Choroid plexus epithelial cell (primary cell): ENCODE measurements at places on chromosomes 1 and 21.

DNA sequence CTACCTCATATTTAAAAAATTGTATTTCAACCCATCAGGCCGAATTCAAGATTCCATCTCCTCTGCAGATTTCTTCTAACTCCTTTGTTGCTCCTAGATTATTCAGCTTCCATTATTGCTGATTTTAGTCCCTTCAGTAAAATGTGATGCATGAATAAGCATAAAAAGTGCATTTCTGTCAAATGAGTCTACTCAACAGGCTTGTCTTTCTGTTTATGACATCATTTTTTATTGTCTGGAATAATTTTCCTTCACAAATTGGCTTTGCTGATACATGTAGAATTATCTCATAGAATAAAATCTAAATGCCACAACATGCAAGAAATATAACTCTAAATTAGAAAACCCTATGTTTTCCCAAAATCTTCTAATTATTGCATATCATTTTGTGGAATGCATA, 1.6 kb upstream of the OR2M5 start:
- no peak for DNase-seq

GRCh38 chr1:54668567-54668966, 27.0 kb downstream of the MROH7 start:
- no peak for DNase-seq

- DNase-seq: peak; percentile 93
Measured at GRCh38 chr21:14603202-14603601, 57.1 kb upstream of the SAMSN1 start.

DNA sequence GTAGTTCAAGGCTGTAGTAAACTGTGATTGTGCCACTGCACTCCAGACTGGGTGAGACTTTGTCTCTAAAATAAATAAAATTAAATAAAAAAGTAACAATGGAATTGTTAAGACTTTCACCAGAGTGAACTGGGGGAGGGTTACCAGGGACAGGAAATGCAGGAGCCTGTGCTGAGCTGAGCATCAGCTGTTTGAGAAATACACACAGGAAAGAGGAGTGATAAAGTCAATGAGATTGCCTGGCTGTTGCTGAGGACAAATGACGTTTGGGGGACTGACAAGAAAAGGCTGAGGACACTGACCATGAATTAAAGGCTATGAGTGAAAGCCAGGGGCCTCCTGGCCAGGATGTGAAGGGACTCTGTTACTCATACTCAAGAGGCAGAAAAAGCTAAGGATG, 226.3 kb downstream of the SETD4 start:
- DNase-seq: no peak

GRCh38 chr1:91777630-91778300, 108.2 kb downstream of the TGFBR3 start:
- no peak for DNase-seq

DNA sequence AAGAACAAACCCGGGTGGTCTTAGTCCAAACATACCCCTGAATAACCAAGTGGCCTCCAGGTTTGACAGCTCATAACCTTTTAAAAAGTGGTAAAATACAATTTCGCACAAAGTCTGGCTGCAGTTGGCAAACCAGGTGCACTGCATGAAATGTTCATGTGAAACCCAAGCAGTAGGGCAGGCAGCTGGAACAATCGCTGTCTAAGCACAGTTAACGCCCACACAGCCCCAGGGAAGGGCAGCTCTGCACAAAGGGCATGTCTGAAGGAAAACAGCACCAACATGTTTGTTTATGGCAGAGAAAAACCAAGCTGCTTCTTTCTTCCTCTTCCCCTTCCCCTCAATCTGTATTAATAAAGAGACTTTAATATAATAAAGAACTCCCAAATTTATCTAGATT, 49.5 kb downstream of the KIAA1614 start:
- peak; percentile 24 for DNase-seq

DNA sequence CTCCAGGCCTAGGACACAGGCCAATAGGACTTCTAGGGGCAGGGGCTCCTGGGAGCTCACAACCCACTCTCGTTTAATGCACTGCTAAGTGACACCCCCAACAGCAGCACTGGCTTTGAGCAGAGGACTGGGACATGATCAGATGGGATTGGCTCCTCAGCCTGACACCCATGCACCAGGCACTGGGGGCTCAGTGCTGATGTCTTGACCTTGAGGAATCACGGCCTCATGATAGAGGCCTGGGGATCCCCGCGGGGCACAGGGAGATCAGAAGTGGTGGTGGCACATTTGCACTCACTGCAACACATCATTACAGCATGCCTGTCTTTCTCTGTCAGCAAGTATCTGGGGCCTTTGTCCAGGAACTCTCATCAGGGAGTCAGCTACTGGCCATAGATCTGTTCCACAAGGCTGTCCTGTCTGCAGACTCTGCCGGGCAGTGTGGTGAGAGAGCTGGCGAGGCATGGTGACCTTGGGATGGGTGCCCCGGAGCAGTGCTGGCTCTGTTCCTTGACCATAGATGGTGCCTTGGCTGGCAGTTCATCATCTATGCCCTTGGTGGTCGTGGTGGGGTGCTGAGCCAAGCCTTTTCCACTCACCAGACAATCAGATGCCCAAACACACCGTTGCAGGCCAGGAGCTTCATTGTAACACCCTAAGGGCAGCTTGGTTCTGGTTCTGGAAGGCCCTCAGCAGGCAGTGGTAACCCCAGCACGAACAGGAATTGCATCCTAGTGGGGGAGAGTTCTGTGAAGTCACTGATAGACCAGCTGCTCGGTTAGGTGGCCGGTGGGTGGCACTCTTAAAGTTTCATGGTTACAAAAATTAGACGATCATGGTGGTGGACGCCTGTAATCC, 22.2 kb upstream of the PARP1 start:
- no peak for DNase-seq

- DNase-seq: no peak
Measured at GRCh38 chr21:31755027-31755426, 23.1 kb upstream of the SCAF4 start.

DNA sequence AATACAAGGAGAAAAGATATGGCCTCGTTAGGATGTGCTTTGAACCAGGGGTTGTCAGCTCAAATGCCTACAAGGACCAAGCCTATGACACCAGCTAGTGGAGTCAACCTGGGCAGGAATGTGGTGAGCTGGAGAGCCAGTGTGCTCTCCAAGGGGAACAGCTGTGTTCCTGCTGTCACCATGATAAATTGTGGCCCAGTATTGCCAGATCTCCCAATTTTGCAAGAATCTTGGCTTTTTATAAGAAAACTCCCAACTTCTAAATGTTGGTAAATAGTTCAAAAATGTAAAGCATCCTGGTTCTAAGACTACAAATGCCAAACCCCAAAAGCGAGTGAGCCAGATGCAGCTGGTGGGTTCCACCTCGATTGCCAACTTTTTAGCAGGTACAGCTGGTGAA, 391.1 kb downstream of the PLPP3 start:
- no peak for DNase-seq

- DNase-seq: peak; percentile 41
Measured at GRCh38 chr1:220007438-220007837, 38.9 kb downstream of the EPRS1 start.

DNA sequence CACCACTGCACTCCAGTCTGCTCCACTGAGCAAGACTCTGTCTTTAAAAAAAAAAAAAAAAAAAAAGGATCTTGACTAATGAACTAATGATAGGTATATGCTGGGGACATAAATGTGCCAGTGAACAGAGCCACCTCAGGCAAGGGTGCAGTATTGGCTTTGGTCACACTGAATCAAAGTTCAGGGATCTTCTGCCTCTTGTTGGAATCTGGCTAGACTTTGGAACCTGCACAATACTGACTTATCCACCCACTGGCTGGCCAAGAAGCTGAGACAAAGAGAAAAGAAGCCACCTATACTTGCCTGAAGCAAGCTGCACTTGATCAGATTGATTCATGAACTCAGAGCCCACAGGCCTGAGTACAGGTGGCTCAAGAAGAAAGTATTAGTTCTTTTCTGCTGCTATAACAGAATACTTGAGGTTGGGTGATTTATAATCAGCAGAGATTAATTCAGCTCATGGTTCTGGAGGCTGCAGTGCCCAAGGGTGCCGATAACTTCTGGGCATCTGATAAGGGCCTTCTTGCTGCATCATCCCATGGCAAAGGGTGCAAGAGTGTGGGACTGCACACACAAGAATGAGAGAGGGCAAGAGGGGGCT, 172.0 kb downstream of the FGGY start:
- DNase-seq: no peak

GRCh38 chr1:75954586-75954985, 22.4 kb upstream of the ASB17 start:
- DNase-seq: peak; percentile 37

DNA sequence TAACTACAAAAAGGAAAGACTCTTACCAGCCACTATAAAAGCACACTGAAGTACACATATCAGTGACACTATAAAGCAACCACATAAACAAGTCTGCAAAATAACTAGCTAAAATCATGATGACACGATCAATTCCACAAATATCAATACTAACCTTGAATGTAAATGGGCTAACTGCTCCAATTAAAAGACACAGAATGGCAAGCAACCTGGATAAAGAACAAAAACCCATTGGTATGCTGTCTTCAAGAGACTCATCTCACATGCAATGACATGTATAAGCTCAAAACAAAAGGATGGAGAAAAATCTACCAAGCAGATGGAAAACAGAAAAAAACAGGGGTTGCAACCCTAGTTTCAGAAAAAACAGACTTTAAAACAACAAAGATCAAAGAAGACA, 59.7 kb upstream of the LYPLAL1 start:
- DNase-seq: no peak

- peak; percentile 40 for DNase-seq
Measured at GRCh38 chr1:201585093-201585483, 46.2 kb downstream of the NAV1 start.

GRCh38 chr21:34936371-34936789, 112.7 kb downstream of the RUNX1 start:
- peak; percentile 20 for DNase-seq

DNA sequence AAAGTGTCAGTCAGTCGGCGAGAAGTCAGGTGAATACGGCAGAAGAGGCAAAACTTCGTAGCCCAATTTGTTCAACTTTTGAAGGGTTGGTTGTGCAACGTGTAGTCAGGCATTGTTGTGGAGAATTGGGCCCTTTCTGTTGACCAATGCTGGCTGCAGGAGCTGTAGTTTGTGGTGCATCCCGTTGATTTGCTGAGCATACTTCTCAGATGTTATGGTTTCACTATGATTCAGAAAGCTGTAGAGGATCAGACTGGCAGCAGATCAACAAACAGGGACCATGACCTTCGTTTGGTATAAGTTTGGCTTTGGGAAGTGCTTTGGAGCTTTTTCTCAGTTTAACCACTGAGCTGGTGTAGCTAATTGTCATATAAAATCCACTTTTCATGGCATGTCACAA, 190.2 kb upstream of the ADAMTS5 start:
- no peak for DNase-seq

DNA sequence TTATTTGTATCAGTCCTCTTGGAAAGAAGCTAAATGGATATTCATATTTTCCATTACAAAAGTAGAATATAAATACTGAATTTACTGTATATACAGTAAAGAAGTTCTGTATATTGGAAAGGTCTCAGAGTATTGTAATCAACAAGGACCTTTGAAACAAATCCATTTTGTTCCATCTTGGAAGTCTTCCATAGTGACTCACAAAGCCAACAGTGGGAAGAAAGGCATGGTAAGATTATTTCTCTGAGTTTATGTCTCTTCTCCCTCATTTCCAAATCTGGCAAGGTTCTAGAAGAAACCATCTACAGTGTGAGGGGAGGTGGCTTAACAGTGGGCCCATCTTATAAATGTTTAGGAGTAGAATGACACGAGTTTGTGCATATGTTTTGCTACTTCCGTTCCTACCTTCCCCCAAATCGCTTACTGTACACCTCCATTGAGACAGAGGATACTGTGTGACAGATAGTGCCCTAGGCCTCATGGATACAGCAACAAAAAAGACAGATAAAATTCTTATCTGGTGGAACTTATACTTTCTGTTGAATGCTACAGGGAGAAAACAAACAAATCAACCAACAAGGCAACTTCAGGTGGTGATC, 22.1 kb upstream of the SSX2IP start:
- DNase-seq: peak; percentile 36

- no peak for DNase-seq
Measured at GRCh38 chr1:113538225-113538624, 147.9 kb downstream of the MAGI3 start.

DNA sequence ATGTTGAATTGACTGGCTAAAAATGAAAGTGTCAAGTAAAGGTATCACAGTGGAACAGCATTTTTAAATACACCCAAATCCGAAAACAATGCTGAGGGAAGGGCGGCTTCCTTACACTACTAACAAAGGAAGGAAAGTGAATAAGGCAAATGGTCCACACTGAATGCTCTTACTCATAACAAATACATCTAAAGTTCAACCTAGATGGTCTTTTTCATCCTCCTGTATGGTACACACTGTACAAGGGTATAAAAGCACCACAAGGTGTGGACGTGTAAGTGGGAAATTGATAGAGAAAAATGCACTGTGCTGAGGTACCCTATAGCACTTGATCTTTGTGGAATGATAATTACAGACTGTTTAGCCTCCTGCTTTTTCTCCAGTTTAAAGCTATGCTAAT, 7.1 kb upstream of the PALMD start:
- DNase-seq: no peak
